ENCODE measurements at places on chromosomes 5 and 9. TPM values are rescaled to one million over a fixed set of nuclear protein-coding genes. Genes with fewer than 3 reads are reported as not detected.

Gene GPX8
- 198 TPM for total RNA-seq

Gene TPRN
- 19.5 TPM for total RNA-seq

Gene TAF11L6
- not detected for total RNA-seq

Gene NUTM2G
- 0.15 TPM for total RNA-seq

Gene WWC1
- 2.1 TPM for total RNA-seq

Gene NSA2
- 37.8 TPM for total RNA-seq

Gene DIPK1B
- 8.2 TPM for total RNA-seq

Gene C7
- not detected for total RNA-seq

Gene GPRIN1
- total RNA-seq: 2.1 TPM

Gene FOXI1
- not detected for total RNA-seq

DNA sequence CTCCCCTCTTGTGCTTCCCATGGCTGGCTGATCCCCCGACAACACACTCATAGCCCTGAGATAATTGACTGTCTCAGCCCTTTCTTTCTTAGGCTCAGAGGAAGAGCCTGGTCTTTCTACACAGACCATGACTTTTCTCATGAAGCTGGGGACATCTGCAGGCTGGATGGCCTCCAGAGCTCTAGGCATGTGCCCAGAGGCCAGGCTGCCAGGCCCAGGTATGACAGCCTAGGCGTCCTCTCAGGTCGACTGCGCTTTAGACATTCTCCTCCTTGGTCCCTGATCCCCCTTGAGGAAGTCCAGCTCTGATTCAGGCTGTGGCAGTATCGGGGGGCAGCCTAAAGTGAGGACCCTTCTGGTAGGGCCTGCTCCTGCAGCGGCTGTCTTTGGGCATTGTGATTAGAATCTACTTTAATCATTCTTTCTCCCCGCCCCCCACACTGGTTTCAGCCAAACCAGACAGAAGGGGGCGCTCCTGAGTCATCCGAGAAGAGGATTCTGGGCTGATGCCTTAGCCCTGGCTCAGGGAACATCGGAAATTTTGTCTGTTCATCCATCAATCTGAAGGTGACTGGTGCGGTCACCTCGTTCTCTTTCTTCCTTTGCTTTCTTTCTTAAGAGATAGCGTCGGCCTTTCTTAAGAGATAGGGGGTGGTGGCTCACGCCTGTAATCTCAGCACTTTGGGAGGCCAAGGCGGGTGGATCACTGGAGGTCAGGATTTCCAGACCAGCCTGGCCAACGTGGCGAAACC lies 66.5 kb upstream of the HSPA9 start:
- no peak for DNase-seq

GRCh38 chr9:81082221-81082620 lies 607.1 kb downstream of the TLE1 start:
- DNase-seq: no peak

- no peak for DNase-seq
Measured at GRCh38 chr9:27864644-27865438, 291.6 kb upstream of the C9orf72 start.

DNA sequence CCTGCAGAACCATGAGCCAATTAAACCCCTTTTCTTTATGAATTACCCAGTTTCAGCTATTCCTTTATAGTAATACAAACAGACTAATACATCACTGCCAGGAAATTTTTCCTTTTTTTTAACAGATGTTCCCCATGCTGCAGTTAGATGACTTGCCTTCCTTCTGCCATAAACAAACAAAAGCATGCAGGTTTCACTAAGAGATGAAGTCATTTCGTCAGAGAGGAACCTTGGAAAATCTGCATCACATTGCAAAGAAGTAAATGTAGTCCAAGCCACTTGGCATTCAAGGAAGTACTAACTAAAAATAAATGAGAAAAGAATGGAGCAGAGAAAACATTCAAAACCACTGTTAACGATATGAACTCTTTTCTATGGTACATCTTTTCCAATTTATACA lies 194.1 kb upstream of the EFNA5 start:
- no peak for DNase-seq

DNA sequence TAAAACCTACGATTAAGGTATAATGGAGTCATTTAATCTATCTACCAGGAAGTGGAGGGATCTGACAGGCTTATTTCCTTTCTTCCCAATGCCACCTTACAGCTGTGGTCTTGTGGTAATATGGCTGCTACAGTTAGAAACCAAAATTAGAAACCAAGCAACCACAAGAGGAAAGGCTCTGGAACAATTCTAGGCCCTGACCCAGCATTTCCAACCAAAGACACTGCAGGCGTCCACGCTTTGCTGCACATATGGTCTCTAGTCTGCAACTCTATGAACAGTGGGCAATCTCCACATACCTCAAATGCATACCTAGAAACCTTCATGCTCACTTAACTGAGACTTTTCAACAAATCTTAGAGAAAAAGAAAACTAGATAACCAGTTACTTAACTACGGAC lies 339.1 kb downstream of the NFIB start:
- DNase-seq: no peak

GRCh38 chr5:61589946-61590345 lies 257.9 kb downstream of the ZSWIM6 start:
- no peak for DNase-seq

DNA sequence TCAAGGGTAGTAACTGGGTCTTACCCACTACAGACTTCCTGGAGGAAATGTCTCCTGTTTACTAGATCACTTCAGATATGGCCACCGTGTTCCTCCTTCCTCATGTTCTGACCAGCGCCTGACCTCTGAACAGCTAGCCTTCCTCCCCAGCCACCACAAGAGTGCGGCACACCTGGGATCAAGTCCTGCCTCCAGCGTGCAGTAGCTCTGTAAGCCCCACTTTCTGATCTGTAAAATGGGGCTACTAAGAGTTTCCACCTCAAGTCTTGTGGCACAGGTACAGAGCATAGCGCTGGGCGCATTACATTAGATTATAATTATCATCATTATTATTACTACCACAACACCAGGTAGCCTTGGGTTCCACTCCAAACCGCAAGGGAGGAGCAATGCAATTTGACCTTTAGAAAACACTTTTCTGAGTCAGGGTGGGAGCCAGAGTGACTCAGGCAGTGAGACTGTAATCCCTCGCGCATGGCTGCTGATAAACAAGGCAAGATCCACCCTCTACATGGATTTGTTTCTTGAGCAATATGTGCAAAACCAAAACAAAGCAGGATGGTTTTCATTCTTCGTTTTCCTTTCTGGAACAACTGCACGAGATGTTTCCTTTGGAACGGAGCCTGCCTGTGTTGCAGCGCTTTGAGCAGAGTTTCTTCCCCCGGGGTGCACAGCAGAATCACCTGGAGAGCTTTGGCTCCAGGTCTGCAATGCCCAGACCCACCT lies 65.0 kb upstream of the ANGPTL2 start:
- DNase-seq: peak; percentile 36

DNA sequence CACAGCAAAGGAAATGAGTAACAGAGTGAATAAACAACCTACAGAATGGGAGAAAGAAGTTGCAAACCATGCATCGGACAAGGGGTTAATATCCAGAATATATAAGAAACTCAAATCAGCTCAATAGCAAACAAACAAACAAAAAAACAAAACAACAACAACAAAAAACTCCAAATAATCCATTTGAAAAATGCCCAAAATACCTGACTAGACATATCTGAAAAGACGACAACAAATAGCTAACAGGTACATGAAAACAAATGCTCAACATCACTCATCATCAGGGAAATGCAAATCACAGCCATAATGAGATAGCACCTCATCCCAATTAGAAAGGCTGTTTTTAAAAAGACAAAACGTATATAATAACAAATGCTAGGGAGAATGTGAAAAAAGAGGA lies 111.2 kb downstream of the TRPM3 start:
- no peak for DNase-seq

GRCh38 chr5:138658676-138659075 lies 83.5 kb upstream of the HSPA9 start:
- DNase-seq: no peak

- no peak for DNase-seq
Measured at GRCh38 chr9:114551750-114552685, 35.6 kb upstream of the ATP6V1G1 start.

- no peak for DNase-seq
Measured at GRCh38 chr9:3773362-3774060, 247.7 kb upstream of the RFX3 start.

DNA sequence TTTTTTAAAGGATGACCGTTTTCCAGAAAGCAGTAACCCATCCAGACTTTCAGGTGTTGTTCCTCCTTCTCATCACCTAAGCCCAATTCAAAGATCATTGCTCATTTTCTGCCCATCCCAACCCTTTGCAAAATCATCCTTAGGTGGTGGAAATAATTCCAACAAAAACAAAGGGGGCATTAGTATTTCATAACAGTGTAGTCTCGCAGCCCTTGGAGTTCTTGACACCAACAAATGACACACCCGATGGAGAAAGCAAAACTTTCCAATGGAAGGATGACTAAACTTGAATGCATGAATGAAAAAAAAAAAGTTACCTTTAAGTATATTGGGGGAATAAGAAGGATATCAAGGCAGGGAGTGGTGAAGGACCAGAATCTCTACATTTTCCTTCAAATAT lies 117.0 kb downstream of the PAPPA start:
- no peak for DNase-seq

GRCh38 chr9:112654282-112654681 lies 63.6 kb downstream of the INIP start:
- DNase-seq: no peak

GRCh38 chr9:68740561-68740960 lies 35.5 kb downstream of the PIP5K1B start:
- DNase-seq: no peak
